ENCODE measurements at places on chromosomes 12 and 14.

DNA sequence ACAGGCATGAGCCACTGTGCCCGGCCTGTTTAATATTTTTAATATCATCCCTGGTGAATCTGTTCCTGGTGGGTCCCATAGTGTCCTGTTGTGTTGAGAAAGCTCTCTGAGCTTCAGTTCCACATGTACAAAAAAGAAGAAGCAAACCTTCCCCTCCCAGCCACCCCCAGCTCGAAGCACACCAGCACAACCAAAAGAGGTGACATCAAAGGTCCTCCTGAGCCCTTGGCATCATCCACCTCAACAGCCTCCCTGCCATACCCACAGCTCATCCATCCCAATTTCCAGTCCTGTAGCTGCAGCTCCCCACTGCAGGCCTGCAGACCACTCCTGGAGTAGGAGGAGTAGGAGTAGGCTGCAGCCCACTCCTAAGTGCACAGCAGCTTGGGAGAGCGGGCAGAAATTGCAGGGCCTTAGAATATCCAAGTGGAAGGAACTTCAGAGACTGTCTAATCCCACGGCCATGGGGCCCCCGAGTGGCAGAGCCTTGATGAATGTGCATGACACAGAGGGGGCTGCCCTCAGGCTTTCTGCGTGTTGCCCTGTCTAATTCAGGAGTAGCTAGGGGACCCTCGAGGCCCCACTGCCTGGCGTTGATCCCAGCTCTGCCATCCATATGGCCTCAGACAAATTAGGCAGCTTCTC is 36.7 kb upstream of the CD9 start:
- no peak for DNase-seq

DNA sequence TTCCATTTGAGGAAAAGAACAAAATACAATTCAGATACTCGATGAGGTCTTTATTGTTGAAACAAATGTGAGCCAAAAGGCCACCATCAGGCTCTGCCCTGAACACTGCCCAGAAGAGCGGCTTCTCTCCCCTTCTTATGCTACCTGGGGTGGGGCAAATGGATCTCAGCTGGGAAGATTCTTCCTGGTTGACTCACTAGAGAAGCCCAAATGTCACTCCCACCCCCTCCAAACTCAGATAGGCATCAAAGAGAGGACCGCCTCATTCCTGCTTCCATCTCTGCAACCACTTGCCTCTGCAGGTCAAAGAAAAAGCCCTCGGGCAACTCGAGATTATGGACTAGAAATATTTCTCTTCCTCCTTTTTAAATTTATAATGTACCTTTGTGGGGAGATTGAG is 55.8 kb downstream of the TBX3 start:
- DNase-seq, result no peak

DNA sequence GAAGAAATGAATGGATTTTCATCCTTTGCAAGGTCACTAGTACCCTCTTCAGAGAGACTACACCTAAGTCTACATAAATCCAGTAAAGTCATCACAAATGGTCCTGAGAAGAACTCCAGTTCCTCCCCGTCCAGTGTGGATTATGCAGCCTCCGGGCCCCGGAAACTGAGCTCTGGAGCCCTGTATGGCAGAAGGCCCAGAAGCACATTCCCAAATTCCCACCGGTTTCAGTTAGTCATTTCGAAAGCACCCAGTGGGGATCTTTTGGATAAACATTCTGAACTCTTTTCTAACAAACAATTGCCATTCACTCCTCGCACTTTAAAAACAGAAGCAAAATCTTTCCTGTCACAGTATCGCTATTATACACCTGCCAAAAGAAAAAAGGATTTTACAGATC is 40.8 kb downstream of the SPATA7 start:
- no peak for DNase-seq

- DNase-seq, result no peak
These were observed 190.2 kb upstream of the SLC38A2 start for GRCh38 chr12:46562625-46563225.

GRCh38 chr14:54727929-54728328 is 161.0 kb downstream of the SAMD4A start:
- no peak for DNase-seq
